Urothelium cell line (cell line): ENCODE measurements at places on chromosomes 2 and 18.
A peak's percentile ranks its signal among the peaks of the same experiment; 100 is the strongest.

DNA sequence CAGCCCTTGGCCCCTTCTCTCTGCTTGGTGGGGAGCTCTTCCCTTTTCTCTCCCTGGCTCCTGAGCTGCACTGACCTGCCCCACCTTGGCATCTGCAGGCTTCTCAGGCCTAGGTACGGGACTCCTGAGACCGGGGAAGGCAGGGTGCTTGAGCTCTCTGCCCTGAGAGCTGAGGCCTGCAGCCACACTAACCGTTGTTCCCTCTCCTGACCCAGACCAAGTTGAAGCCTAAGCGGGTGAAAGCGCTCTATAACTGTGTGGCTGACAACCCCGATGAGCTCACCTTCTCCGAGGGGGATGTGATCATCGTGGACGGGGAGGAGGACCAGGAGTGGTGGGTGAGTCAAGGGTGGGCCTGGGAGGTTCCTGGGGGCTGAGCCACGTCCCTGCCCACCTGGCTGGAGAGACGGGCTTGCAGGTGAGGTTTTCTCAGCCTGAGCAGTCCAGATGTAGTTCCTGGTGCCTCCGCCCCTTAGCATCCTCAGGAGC is 22.2 kb downstream of the ITGB1BP1 start:
- no peak for DNase-seq

- peak; percentile 37 for DNase-seq
Observed at GRCh38 chr2:178756843-178757242, 50.4 kb downstream of the TTN start.

DNA sequence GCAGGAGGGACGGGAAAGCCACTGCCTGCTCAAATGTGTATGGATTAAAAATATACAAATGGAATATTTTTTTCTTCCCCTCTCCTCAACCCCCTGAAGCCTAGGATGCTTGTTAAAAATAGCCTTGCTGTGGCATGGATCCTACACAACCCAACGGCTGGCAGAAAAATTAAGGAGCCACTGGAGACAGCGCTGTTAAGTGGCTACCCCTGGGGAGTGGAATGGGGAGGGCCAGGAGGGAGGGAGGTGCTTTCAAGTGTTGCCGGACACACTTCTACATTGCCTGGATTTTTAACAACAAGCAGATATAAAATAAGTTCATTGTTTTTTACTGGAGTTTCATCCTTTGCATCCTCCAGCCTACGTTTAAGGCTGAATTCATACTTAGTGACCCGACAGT is 66.6 kb downstream of the ZBTB7C start:
- DNase-seq = no peak

GRCh38 chr2:217101972-217102371 is 242.1 kb upstream of the TNP1 start:
- no peak for DNase-seq

- peak; percentile 49 for DNase-seq
Observed at GRCh38 chr2:167134381-167135072, 246.2 kb downstream of the XIRP2 start.

- no peak for DNase-seq
Observed at GRCh38 chr2:241788572-241788971, 11.9 kb downstream of the GAL3ST2 start.

DNA sequence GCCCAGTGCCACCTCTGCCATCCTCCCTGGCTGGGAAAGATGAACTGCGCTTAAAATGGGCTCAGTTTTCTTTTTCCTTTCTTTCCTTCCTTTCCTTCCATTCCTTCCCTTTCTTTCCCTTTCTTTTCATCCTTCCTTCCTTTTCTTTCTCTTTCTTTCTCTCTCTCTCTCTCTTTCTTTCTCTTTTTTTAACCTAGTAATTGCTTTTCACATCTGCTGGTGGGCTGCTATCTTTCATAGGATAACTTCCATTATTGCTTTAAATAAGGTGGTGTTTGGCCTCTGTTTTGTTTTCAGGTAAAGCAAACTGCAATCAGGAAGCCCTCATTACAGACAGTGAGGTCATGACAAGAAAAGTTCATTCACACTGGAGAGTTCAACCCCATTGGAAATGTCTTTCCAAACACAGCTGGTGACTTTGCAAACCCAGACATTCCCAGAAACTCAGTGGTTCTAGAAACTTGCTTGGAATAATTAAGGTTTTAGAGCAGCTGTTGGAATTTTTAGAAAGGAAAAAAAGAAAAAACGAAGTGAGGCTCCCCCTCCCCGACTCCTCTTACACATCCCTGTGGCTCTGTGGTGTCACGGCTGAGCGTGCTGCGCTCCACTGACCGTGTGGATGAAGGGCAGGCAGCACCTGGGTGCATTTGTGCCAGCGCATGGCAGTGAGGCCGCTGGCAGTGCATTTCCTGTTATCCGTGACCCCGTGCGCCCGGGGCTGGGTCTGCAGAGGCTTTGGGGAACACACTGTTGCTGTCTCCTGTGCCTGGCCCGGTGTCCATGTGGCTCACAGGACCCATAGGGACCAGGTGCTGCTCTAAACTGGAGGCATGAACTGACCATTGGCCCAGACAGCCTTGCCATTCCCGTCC is 76.9 kb downstream of the MBP start:
- DNase-seq = no peak

- no peak for DNase-seq
Observed at GRCh38 chr2:9623151-9623550, 7.6 kb downstream of the YWHAQ start.

DNA sequence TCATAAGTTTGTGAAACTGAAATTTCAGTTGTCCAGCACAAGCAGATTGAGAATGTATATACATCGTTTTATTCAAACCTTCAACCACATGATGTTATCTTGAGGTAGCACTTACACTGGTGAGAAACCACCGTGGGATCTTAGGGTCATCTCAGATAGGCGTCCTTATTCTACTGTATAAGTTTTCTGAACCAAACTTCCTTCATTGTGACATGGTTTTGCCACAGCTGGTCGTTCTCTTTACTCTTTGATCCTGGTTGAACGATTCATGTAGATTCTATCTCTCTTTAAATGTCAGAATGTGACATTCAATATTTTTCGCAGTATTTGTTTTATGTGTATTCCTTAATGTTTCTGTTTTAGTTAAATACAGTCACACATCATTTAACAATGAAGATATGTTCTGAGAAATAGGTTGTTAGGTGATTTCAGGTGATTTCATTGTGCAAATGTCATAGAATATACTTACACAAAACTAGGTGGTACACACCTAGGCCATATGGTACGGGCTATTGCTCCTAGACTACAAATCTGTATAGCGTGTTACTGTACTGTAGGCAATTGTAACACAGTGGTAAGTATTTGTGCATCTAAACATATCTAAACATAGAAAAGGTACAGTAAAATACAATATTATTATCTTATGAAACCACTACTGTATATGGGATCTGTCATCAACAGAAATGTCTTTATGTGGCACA is 17.9 kb upstream of the ARHGAP25 start:
- no peak for DNase-seq

DNA sequence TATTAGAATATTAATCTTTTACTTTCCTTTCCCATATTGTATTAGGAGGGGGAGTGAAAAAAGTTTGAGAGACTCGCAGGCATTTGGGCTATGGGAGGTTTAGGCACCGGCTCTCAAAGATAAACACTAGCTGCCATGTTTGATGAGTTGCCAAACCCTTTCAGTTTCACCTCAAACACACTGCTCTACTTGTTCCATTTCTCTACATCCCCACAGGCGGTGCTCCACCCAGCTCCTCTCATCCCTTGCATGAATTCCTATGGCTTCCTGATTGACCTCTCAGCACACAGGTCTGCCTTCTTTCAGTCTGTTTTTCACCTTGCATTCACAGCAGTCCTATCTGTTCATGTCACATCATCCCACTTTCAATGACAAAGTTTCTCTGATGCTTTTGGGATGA is 65.7 kb downstream of the MEP1B start:
- no peak for DNase-seq

- no peak for DNase-seq
Observed at GRCh38 chr2:234490271-234491091, 6.4 kb downstream of the ARL4C start.

DNA sequence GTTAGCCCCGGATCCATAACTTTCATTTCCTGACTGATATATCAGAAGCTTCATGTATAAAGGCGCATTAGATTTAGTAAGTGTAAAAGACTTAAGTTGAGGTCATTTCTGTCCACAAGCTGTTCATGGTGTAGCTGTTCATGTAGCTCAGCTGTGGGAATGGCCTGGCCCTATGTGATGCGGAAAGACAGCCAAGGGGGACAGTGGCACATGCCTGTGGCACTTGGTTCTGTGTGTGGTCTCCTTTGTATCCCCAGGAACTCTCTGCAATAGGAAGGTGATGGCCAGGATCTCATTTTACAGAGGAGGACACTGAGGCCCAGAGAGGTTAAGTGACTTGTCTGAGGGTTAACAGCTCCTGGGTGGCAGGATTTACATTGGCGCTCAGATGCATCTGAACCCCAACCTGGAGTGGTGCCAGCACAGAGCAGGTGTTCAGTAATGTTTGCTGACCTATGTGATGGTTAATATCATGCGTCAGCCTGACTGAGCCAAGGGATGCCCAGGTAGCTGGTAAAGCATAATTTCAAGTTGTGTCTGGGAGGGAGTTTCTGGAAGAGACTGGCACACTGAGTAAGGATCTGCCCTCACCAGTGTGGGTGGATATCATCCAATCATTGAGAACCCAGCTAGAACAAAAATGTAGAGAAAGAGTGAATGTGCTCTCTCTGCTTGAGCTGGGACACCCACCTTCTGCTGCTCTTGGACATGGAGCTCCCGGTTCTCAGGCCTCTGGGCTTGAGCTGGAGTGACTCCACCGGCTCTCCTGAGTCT is 25.4 kb downstream of the HPCAL1 start:
- DNase-seq = no peak
